ENCODE measurements at places on chromosomes 3 and 15. TPM values are rescaled to one million over a fixed set of nuclear protein-coding genes. Genes with fewer than 3 reads are reported as not detected.

DNA sequence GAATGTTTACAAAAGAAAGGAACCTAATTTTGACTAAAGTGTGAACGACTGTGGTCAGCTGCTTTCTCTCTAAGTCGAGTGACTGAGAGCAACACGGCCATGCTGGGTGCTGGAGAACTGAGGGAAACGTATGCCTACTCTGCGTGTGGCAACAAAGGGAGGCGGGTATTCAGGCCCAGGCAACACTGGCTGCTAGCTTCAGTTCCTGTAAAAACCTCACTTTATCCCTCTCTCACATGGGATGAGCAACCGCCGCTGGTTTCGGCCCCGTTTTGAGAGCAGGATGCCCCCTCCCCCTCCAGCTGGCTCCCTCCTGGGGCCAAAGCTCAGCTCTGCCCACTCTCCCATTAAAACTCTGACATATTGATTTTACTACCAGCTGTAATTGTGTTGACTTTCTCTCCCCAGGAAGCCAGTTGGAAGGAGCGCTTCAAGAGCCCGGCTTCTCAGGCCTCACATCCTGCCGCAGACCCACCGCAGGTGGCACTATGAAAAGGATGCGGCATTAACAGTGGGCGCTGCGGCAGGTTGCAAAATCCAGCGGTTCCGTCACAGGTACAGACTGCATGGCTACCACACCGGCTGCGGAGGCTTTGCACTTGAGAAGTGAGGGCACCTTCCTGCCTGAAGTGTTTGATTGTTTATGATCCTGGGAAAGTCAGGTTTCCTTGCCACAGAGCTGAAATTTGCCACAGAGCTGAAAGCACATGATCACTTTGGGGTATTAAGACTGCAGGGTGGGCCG, 12.7 kb downstream of the PLXND1 start:
- no peak for DNase-seq

DNA sequence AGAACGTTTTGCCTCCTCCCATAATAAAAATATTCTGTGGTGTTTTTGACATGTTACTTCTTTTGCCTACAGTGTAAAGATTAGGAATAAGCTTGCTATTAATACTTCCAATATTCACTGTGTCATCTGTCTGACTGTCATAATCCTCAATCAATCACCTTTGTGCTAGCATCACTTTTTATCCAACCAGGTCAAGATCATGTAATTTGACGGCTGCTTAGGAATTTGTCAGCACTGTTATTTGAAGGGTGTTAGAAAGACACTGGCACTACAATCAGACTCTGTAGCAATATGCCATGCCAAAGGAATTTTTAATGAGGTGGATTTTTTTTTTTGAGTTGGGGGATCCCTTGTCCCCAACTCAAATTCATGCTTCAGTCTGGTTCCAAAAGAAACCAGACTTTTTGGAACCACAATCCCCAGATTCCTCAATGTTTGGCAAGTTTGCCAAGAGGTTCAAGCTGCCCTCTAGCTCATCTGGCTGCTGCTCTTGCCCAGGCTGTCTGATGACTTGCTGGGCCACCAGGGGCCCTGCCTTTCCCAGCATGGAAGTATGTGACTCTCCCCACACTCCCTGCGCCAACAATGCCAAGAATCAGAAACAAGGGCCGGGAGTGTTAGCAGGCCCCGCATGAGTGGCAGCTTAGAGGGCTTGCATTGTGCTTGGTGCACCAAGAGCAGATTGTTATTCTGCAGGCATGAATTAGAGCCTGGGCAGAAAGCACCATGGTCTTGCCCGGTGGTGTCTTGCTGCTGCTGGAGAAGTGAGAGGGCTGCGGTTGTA, 58.6 kb upstream of the TSC22D2 start:
- no peak for DNase-seq

- no peak for DNase-seq
These were observed 13.9 kb downstream of the PLXND1 start for GRCh38 chr3:129592381-129593131.

The PRSS50 gene
- total RNA-seq = not detected

DNA sequence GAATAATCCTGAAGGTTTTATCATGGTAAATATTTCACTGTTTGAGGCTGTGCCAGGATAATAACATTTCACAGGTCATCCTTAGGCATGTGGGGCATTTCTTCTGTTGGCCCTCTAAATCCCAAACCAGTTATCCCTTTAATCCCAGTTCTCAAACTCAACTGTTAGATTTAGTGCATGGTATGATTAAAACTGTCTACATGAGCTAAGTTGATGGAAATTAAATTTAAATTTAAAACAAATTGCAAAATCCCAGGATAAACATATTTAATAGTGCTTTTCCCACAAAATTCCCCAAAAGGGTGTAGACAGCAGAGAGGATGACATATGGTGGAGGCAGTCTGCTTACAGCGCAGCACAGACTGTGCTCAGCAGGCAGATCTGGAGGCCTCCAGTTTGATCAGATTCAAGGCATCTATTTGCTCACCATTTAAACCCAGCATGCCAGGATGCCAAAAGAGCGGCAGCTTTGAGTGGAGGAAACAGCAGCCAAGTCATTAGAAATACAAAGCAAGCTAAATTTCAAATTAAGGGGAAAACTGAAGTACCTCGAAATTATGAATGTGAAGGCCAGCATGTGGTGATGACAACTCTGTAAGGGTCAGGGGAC, 325.8 kb downstream of the KCNH8 start:
- no peak for DNase-seq

The MASP1 gene
- total RNA-seq = 0.46 TPM

- DNase-seq = no peak
These were observed 10.9 kb downstream of the GNB5 start for GRCh38 chr15:52180196-52180835.

- DNase-seq = no peak
These were observed 138.0 kb upstream of the SMAD3 start for GRCh38 chr15:66927201-66928077.

GRCh38 chr3:144121661-144122060, 150.0 kb downstream of the DIPK2A start:
- no peak for DNase-seq

DNA sequence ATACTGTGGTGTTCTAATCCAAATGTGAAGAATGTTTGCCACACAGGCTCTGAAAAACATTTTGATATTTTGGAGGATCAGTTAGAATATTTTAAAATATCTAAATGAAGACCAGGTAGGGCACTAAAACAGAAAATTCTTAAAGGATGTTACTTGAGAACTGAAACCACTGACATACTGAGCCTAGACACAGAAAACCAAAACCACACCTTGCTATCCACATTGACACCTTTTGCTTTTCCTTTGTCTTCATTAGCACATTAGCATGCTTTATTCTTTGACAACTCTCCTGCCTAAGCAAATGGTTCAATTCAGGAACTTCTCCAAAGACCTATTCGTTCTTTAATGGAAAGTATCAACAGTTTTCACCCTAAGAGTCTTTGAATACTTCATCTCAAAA, 835.9 kb upstream of the GRM7 start:
- no peak for DNase-seq

DNA sequence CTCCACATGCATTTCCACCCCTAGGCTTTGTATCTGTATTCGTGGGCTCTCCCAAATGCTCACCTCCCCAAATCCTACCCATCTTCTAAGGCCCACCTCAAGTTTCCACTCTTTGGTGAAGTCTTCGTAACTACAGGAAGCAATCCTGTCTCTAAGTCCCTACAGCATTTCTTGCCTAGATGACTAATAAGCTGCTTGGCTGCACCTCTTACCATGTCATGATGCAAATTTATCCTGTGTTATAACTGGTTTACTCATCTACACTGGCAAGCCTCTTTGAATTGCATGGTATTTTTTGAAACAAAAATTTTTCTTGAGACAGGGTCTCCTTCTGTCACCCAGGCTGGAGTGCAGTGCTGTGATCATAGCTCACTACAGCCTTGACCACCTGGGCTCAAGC, 73.3 kb downstream of the SETMAR start:
- DNase-seq = no peak

GRCh38 chr15:67232591-67232990, 21.9 kb downstream of the AAGAB start:
- DNase-seq = no peak

- DNase-seq = no peak
These were observed 89.9 kb downstream of the IQSEC1 start for GRCh38 chr3:12983319-12983718.

- DNase-seq = no peak
These were observed 70.9 kb downstream of the MYO9A start for GRCh38 chr15:72047020-72047419.

DNA sequence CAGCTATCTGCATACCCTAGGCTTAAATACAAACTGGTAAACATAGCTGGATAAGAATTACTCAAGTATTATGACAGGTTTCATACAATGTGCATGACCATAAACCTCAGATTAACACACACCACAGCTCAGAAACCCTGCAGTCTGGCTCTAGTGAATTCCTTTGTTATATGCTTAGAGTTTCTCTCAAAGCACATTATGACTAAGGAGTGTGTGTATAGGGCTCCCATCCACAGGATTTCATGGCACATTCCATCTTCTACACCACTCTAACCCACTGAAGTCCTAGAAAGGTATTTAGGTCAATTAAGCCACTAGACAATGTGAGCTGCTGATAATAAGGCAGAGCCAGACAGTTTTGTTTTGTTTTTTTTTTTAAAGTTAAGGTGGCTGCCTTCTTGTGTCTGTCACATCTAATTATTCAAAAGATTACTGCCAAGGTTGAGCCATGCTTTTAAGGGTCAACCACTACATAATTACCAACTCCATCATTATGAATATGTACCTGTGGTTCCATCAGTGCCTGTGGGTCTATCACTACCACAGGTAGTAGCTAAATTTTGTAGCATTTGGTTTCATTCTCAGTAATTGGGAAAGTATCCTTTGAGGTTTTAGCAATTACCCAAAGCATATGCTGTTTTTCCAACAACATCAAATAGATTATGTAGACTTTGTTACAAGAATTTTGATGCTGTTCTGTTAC, 107.0 kb downstream of the ALCAM start:
- DNase-seq = no peak

GRCh38 chr3:175704366-175705055, 845.4 kb downstream of the NAALADL2 start:
- no peak for DNase-seq

DNA sequence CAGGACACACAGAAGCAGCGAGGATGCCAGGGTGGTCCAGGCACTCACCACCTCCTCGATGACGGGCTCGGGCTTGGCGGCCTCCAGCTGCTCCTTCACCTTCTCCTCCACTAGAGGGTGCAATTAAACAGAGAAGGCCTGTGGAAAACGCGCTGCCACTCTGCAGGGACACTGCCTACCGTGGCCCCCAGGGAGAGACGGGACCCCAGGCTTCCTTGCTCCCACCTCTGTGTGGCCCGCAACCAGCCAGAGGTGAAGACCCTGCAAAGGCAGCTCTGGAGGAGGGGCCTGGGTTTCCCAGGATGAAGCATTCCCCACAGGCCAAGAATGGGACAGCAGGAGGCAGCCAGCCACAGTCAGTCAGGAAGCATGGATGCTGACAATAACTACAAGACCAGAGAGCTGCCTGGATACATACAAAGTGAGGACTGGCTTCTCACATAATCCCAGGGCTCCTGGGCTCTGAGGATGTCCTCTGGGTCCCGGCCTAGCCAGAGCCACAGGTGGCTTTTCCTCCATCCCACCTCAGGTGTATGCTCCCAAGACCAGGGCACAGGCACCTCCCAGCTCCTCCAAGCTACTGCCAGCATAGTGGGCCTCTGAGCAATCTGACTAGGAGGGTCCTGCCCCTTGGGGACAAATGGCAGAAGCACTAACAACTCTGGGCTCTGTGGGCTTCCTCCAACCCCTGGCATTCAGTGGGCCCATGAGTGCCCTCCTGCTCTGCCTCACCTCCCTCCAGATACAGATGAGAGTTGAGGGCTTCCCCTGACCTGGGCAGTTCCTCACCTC, 46.2 kb downstream of the PTH1R start:
- no peak for DNase-seq

DNA sequence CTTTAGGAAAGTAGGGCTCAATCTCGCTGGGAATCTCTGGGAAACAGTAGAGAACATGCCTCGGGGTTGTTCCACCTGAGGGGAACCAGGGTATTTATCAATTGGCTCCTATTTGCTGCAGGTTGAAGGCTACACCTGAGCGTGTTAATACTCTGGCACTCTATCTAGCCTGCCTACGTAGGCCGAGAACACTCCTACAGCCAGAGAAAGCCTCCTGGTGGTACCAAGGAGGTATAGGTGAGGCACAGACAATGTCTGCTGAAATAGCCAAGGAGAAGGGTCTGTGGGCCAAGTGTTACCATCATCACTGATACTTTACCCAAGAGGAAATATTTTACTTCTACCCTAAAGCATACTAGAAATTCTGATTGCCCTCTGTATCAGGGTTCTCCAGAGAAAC, 341.0 kb upstream of the UBE2E2 start:
- no peak for DNase-seq

The GOLGA6B gene
- not detected for total RNA-seq

The C3orf62 gene
- total RNA-seq = 1.4 TPM

GRCh38 chr3:66082679-66083078, 44.0 kb upstream of the MAGI1 start:
- DNase-seq = no peak

- no peak for DNase-seq
These were observed 155.7 kb downstream of the NUP210 start for GRCh38 chr3:13264468-13264795.

DNA sequence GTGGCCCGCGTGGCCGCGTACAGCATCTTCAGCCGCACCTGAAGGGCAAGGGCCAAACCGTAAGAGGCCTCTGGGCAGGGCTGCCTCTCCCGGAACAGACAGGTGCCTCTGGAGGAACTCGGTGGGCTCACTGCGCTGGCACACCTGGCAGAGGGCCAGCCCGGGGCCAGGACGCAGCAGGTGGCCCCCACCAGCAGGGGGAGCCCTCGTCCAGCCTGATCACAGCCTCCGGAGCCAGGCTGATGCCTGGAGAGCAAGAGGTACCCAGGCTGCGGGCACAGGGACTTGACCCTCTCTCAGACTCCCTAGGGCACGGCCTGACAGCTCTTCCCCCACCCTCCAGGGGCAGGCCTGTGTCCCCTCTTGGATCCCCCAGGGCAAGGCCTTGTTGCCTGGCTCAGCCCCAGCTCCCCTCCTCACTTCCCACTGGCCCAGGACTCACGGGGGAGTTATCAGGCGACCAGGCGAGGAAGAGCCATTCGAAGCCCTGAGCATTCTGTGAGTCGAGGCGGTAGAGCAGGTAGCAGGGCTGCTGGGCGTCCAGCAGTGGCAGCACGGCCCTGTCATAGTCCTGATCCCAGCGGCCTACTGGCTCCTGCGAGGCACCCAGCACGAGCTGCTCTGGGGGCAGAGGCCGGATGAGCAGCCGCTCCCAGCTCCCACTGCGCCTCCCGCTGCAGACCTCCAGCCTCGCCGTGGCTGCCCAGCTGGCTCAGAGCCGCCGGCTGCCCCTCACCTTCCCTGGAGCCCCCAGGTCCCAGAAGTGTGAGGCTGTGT, 6.2 kb upstream of the TLR9 start:
- DNase-seq = no peak

- DNase-seq = no peak
These were observed 549.4 kb upstream of the MDFIC2 start for GRCh38 chr3:70861855-70862254.

The TMEM207 gene
- total RNA-seq = not detected

DNA sequence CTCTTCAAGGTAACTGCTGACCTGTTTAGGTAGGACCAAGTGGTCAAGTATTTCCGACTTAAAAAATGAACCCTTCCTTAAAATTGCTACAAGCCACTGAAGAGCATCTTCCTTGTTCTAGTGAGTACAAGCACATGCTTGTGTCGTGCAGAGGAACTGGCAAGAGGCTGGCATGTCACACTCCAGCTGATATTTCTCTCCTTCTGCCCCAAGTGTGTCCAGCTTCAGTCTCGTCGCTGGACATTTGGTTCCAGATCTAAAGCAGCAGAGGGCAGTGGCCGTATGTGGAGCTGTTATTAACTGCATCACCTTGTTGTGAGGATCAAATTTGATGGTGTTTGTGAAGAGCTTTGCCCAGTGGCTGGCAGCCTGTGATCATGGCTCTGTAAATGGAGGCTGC, 10.0 kb downstream of the RBP2 start:
- no peak for DNase-seq

GRCh38 chr3:24963762-24964625, 464.1 kb upstream of the RARB start:
- DNase-seq = no peak
